ENCODE measurements at places on chromosomes 7 and 10.

- DNase-seq: peak; percentile 9
Measured at GRCh38 chr7:95190515-95190914, 133.8 kb downstream of the PON1 start.

DNA sequence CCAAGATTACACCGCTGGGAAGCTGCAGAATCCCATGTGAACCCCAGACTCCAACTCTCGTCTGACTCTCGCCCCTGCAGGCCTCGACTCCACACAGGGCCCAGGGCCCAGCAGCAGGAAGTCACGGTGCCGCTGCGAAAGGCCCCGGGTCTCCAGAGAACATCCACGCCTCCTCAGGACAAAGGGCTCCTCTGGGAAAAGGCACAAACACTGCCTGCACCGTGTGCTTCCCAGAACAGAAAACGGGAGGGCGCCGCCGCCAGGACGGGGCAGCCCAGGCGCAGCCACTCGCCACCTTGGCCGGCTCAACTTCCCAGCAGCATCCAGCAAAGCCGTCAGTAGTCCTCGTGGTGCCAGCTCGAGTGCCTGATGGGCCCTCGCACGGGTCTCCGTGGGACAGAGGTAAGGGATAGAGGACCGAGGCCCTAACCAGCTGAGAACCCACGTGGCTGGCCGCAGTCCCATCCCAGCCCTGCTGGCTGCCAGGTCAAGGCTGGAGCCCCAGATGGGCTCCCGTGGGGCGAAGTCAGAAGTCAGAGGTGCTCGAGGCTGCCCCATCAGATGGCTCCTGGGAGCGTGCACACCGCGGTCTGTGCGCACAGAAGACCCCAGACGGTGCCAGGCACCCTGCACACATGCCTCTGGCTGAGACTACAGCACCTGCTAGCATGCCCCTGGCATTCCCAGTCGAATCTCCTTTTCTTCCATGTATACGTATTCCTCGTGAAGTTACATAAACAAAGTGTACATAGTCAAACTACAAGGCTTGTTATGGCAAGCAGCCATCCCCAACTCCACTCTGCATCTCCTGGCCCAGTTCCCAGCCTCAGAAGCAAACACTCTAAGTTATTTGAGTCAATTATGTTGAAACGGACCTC lies 60.2 kb downstream of the MAD1L1 start:
- DNase-seq: peak; percentile 87

GRCh38 chr7:2893411-2893861 lies 49.3 kb upstream of the GNA12 start:
- DNase-seq: no peak

GRCh38 chr10:102778781-102779180 lies 35.0 kb downstream of the WBP1L start:
- DNase-seq: peak; percentile 27

DNA sequence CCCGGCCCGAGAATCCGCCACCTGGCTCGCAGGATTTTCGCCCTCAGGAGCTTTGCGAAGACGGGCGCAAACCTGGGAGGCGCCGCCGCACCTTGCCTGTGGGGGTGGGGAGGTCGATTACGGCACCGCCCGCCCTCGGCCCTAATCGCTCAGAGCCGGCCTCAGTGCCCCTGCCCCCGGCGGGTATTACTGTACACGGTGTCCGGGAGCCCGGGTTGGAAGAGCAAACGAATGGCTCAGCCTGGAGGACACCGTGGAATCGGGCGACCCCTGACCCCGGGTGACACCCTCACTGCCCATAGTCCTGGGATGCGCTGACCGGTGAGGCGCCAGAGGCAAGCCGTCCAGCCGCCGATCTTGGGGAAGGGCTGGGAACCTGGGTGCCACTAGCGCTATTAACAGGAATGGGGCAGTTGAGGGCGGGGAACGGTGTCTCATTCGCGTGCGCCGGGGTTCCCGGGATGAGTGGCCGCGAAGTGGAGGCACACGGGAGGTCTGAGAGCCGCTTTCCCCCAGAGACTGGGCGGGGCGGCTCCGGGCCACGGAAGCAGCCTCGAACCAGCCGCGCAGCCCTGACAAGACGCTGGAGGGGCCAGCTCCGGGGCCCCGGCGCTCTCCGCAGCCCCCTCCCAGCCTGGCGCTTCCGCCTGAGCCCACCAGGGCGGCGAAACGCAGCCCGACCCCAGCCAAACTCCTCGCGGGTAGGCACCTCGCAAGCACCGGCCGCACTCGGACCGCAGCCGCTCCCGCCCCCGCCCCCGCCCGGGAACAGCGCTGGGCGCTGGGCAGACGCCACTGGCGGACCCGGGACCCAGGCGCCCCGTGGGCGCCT lies 167.5 kb downstream of the NRF1 start:
- peak; percentile 50 for DNase-seq

- peak; percentile 65 for DNase-seq
Measured at GRCh38 chr7:84110400-84110799, 84.2 kb downstream of the SEMA3A start.

GRCh38 chr7:20828947-20829346 lies 42.3 kb upstream of the SP8 start:
- no peak for DNase-seq

GRCh38 chr7:47513741-47514241 lies 68.1 kb downstream of the TNS3 start:
- DNase-seq: peak; percentile 40

DNA sequence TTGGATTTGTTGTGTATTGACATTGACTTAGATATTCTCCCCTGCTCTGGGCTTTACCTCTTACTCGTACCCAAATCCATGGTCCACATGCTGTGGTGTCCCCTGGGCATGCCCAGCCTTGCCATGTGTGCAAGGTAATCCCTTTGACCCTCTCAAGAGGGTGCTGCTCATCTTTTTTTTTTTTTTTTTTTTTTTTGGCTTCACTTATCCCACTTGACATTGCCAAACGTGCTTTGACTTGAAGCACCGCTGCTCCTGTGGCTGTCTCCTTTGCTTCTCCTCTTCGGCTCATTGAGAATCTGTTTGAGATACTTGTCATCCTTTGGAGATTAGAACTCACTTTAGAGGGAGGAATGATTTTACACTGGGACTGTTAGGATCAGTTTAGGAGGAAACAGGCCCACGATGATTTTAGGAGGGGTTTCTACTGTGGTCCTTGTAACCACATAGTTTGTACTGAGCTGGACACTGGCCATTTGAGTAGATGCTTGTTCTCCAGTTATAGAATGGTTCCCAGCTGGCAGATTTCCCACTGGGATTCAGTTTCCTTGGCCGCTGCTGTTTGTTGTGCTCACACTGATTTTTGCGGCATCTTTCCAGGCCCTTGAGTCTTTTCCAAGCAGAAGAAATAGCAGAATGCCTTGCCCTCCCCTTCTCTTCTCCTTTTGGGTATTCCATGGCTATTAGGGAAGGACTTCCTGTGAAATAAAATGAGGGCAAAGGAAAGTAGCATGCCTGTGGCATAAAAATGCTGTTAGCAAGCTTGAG lies 184.8 kb downstream of the AUTS2 start:
- no peak for DNase-seq

DNA sequence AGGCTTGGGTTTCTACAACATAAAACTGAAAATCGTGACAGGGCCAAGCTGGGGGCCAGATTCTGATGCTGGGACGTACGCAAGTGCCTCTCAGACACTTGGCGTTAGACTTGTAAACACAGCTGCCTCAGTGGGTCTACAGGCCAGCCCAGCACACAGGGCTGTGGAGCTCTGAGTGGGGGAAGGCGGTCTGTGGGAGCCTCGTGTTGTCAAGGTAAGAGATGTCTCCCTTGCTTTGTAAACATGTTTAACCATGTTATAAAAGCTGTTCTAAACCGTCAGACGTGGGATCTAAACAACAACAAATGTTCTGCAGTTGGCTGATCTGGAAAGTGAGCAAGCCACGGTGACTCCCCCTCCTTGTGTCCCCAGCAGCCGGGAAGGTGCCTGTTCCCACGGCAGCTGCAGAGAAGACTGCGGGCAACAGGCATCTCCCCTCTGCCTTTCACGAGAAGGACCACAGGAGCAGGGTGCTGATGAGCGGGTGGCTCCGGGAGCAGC lies 67.8 kb downstream of the ZRANB1 start:
- DNase-seq: no peak

DNA sequence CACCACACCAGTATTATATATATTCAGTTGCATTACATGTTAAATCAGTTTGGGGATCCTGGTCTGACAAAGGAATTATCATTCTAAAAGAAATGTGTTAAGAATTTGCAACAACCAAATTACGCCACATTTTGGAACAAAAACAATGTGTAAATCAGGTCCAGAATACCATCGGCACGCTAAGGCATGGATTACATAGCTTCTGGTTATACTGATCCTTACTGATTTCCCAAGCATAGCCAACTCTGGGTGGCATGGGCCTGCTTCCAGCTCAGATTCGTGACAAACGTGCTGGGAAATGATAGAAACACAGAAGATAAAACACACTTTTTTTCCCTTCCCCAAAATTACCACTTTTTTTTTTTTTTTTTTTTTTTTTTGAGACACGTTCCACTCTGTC lies 660.0 kb downstream of the SORCS1 start:
- DNase-seq: no peak

- DNase-seq: peak; percentile 71
Measured at GRCh38 chr10:58152673-58153263, 114.9 kb downstream of the IPMK start.

GRCh38 chr7:44163591-44163990 lies 22.5 kb upstream of the MYL7 start:
- DNase-seq: peak; percentile 83

- no peak for DNase-seq
Measured at GRCh38 chr7:66326501-66327215, 121.5 kb downstream of the TPST1 start.
